CD4-positive, alpha-beta T cell treated with Interleukin-12 subunit alpha and Interleukin-12 subunit beta, for 1 hour (primary cell): ENCODE measurements at places on chromosomes 5 and 9.

GRCh38 chr9:110555551-110556331, 23.8 kb downstream of the SVEP1 start:
- no peak for DNase-seq

GRCh38 chr5:146254223-146254622, 50.8 kb downstream of the RBM27 start:
- no peak for DNase-seq

DNA sequence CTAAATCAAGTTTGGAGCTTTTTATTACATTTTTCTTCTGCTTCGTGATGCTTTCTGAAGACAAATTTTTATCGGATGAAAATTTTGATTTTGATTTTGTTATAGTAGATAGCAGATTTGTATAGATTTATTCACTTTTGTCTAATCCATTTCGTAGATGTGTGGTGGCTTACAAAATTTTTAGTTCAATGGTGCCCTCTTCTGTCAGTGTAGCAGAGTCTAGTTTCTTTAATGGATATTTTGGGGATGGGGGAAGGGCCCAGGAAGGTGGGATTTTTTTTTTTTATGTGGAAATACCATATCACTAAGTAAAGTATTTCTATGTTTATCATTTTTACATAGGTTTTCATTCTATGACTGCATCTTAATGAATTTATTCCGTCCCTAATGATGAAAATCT, 259.9 kb upstream of the TARS1 start:
- DNase-seq, result no peak

DNA sequence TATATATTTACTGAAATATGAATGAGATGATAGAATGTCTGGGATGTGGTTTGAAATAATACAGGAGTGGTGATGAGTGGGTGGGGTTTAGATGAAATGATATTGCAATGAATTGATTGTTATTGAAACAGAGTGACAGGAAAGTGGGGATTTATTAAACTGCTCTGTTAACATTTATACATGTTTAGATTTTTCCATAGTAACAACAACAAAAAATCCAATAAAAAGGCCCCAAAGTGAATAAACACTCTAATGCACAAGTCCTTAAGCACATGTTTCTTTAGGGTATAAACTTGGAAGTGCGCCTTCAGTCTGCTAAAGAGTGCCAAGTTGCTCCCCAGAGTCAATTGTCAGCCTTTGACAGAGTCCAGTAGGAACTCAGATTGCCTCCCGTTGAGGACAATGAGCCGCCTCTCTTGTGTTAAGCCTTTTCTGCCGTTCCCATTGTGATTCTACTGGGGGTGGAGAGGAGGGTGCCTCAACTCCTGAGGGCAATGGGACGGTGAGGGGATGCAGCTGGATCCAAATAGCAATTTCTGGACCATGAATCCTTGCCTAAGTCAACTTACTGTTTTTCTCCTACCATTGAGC, 112.3 kb downstream of the SLC28A3 start:
- no peak for DNase-seq

- no peak for DNase-seq
Measured at GRCh38 chr5:172078726-172079345, 72.4 kb upstream of the FBXW11 start.

- no peak for DNase-seq
Measured at GRCh38 chr5:133307275-133307674, 255.5 kb downstream of the HSPA4 start.

DNA sequence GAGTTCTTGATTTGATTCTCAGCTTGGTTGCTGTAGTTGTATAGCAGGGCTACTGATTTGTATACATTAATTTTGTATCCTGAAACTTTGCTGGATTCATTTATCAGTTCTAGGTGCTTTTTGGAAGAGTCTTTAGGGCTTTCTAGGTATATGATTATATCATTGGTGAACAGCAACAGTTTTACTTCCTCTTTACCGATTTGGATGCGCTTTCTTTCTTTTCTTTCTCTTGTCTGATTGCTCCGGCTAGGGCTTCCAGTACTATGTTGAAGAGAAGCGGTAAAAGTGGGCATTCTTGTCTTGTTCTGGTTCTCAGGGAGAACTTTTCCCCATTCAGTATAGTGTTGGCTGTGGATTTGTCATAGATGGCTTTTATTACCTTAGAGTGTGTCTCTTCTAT, 158.9 kb downstream of the SAXO1 start:
- no peak for DNase-seq

GRCh38 chr5:59140133-59140532, 557.3 kb downstream of the RAB3C start:
- no peak for DNase-seq

DNA sequence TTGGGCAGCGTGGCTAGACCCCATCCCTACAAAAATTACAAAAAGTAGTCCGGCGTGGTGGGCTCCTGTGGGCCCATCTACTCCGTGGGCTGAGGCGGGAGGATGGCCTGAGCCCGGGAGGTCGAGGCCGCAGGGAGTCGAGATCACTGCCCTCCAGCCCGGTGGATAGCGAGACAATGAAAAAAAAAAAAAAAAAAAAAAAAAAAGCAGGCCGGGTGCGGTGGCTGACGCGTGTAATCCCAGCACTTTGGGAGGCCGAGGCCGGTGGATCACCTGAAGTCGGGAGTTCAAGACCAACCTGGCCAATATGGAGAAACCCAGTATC, 110.5 kb upstream of the LPCAT1 start:
- no peak for DNase-seq

- DNase-seq, result no peak
Measured at GRCh38 chr9:126114850-126115460, 211.7 kb upstream of the MVB12B start.

GRCh38 chr5:52757527-52757926, 30.2 kb upstream of the ITGA1 start:
- no peak for DNase-seq

- DNase-seq, result no peak
Measured at GRCh38 chr9:82036086-82036485, 47.5 kb downstream of the SPATA31D1 start.

DNA sequence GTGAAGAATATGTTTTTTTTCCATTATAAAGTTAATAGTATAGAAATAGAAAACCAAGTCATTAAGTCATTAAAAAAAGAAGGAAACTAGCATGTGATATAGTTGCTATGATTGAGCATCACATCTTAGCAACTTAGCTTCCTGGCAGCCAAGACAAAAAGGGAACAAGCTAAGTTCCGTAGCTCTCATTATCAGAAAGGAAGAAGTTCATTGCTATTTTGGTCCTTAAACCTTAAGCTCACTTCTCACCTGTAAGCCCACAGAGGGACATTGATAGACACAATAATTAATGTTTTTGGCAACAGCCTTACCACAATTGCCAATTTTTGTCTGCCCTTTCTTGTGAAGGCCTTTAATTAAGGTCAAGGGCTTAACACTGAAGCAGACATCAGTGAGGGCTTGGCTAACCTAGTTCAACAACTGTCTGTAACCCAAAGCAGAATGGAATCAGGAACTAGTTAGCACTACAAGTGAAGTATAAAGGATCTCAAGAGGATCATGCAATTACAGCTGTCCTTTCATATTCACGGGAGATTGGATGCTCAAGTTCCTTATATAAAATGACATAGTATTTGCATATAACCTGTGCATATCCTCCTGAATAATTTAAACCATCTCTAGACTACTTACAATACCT, 24.0 kb upstream of the KLF4 start:
- no peak for DNase-seq

DNA sequence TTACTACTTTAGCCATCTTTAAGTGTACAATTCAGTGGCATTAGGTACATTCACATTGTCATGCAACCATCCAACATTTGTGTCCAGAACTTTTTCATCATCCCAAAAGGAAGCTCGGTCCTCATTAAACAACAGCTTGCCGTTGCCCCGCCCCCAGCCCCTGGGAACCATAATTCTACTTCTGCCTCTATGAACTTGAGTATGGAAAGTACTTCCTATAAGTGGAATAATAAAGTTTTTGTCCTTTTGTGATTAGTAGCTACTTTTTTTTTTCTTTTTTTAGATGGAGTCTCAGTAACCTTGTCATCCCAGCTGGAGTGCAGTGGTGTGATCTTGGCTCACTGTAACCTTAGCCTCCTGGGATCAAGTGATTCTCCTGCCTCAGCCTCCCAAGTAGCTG, 5.0 kb downstream of the GBGT1 start:
- DNase-seq, result no peak

GRCh38 chr5:5649641-5650040, 227.2 kb downstream of the ICE1 start:
- DNase-seq, result no peak

DNA sequence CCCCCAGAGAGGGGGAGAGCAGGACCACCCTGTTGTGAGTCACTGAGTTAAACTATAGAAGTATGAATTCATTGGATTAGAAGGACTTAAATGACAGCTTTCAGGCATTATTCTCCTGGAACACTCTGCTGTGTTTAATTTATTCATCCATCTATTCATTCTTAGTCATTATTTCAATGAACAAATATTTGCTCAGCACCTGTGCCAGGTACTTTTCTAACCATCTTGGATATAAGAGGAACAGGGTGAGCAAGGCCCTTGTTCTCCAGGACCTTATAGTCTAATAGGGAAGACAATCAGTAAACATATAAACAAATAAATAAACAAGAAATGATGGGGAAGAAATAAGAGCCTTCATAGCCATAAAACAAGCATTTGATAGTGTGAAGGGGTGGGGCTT, 483.9 kb upstream of the BRINP1 start:
- DNase-seq, result no peak

DNA sequence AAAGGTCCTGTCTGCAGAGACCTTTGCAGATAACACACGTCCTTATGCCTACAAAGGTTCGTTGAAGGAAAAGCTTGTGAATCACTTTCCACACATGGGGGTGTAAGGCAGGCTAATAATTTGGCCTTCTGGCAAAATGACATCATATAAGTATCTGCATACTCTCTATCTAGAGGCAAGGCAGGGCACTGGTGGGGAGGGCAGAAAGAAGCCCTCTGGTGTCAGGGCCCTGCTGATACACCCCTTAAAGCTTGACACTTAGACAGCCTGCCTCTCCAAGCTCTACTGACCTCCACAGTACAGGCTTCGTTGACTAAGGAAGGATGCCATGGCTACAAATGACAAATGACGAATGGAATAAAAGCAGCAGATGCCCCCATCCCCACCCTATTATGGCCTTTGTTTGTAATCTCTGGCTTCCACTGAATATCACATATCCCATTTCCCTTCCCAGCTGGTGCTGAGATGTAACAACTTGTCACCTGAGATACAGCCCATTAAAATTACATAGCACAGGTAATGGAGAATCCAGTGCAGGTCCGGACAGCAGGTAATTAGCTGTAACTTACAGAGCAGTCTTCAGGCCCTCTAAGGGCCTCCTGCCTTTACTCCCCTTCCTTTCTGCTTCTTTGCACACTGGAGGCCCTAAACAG, 76.9 kb upstream of the IFNK start:
- DNase-seq, result no peak

- no peak for DNase-seq
Measured at GRCh38 chr9:106797299-106797698, 65.7 kb upstream of the ZNF462 start.

- no peak for DNase-seq
Measured at GRCh38 chr5:53099546-53099945, 10.0 kb downstream of the MOCS2 start.

DNA sequence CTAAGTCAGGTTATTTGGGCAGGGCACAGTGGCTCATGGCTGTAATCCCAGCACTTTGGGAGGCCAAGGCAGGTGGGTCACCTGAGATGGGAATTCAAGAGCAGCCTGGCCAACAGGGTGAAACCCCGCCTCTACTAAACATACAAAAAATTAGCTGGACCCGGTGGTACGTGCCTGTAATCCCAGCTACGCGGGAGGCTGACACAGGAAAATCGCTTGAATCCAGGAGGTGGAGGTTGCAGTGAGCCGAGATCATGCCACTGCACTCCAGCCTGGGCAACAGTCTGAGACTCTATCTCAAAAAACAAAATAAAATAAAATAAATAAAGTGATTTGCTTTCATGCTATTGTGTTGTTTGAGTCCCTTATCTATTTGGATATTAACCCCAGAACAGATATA, 8.2 kb upstream of the FBXW2 start:
- DNase-seq, result no peak

DNA sequence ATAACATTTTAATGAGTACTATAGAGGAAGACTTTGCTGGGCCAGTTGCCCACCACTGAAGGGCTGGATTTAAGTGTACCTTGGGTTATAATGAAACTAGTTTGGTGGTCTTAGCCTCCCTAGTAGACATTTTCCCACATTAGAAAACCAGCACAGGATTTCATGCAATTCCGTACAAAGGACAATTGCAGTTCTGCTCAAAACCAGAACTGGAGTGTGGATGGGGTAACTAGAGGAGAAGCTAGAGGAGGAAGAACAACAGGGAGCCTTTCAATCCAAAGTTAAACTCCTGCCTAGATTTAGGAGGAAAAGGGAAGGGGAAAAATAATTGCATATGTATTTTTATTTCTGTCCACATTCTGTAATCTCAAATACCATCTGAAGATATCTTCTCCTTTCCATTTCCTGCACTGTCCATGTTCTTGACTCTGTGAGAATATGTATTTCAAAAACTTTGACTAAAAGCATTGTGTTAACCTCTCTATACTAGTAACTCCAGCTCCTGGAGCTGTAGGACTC, 97.5 kb upstream of the SSBP2 start:
- no peak for DNase-seq

GRCh38 chr9:125989524-125990180, 242.5 kb downstream of the PBX3 start:
- no peak for DNase-seq

- no peak for DNase-seq
Measured at GRCh38 chr9:26331223-26331622, 561.4 kb downstream of the CAAP1 start.

DNA sequence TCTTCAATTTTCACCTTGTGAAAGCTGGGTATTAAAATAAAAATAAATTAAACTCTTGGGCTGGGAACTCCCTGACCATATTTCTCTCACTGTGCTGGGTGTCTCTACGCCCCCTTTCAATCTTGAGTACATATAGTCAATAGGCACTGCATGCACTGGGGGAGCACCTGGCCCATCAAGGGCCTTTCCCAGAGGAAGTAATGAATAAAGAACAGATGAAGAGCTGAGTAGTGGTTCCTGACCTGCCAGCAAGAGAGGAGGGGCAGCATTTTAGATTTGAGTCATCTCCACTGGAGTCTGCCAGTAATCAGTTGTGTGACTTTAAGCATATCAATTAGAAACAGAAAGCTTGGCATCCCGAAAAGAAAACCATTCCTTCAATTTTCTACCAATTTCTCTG, 6.2 kb downstream of the MAPKAP1 start:
- DNase-seq, result no peak
